OCI-LY7 (cell line): ENCODE measurements at places on chromosomes 7 and 10. TPM values are rescaled to one million over a fixed set of nuclear protein-coding genes. Genes with fewer than 3 reads are reported as not detected.

The GOLGA7B gene
- 0.08 and 0.15 TPM in 2 replicates for total RNA-seq

The CAMK2B gene
- total RNA-seq = 0.92 and 1.1 TPM in 2 replicates

The SHH gene
- total RNA-seq = not detected in 2 replicates

The SPACDR gene
- total RNA-seq = 2.4 and 3.7 TPM in 2 replicates

The WEE2 gene
- not detected in 2 replicates for total RNA-seq

The NPY4R gene
- not detected in 2 replicates for total RNA-seq

The SYT15 gene
- 1.5 and 2.1 TPM in 2 replicates for total RNA-seq

The POLR2J3 gene
- 62.8 and 63.7 TPM in 2 replicates for total RNA-seq

The CALCR gene
- total RNA-seq = not detected in 2 replicates

The CPA2 gene
- total RNA-seq = not detected in 2 replicates

The BRAT1 gene
- 42.2 and 44.7 TPM in 2 replicates for total RNA-seq

The TMEM213 gene
- total RNA-seq = not detected in 2 replicates

The PIP gene
- total RNA-seq = not detected in 2 replicates

The ELAPOR2 gene
- total RNA-seq = 8.6 and 13.2 TPM in 2 replicates

The CAV2 gene
- not detected in 2 replicates for total RNA-seq

The CALML3 gene
- not detected in 2 replicates for total RNA-seq

The CFAP58 gene
- total RNA-seq = 1.5 and 2.0 TPM in 2 replicates

The HTRA1 gene
- total RNA-seq = not detected in 2 replicates

The CAV1 gene
- 0.30 TPM in 1 of 2 replicates, not detected in the other for total RNA-seq

The CLDN4 gene
- 0.90 and 1.0 TPM in 2 replicates for total RNA-seq

The SLC39A12 gene
- not detected in 2 replicates for total RNA-seq

The NMT2 gene
- total RNA-seq = 0.72 and 1.0 TPM in 2 replicates

The FBXL13 gene
- 1.6 TPM in 2 replicates for total RNA-seq

The GLI3 gene
- total RNA-seq = not detected in 2 replicates

The DYNC1I1 gene
- not detected in 2 replicates for total RNA-seq

The WNT8B gene
- not detected in 2 replicates for total RNA-seq

The IL6 gene
- total RNA-seq = not detected in 2 replicates

The SEMA3A gene
- not detected in 2 replicates for total RNA-seq

The ZNF239 gene
- not detected in 2 replicates for total RNA-seq

The CADPS2 gene
- total RNA-seq = not detected in 2 replicates

The LRRC18 gene
- total RNA-seq = not detected in 2 replicates

The PLXNA4 gene
- total RNA-seq = not detected in 2 replicates

The CTTNBP2 gene
- total RNA-seq = not detected in 2 replicates

The SAP25 gene
- total RNA-seq = 12.7 and 14.0 TPM in 2 replicates

The RBP3 gene
- not detected in 2 replicates for total RNA-seq

The VAX1 gene
- total RNA-seq = not detected in 2 replicates

The PILRA gene
- 13.5 and 16.0 TPM in 2 replicates for total RNA-seq

The UNCX gene
- total RNA-seq = not detected in 2 replicates

The ADAM12 gene
- total RNA-seq = not detected in 2 replicates

The FKBP6 gene
- total RNA-seq = not detected in 2 replicates

The SMKR1 gene
- total RNA-seq = not detected in 2 replicates

The LRRC61 gene
- not detected in 2 replicates for total RNA-seq

The CDHR1 gene
- not detected in 2 replicates for total RNA-seq

The IL15RA gene
- 5.9 and 7.6 TPM in 2 replicates for total RNA-seq

The MCM7 gene
- 423 and 443 TPM in 2 replicates for total RNA-seq

The PDGFA gene
- not detected in 2 replicates for total RNA-seq

The NFKB2 gene
- 67.3 and 75.2 TPM in 2 replicates for total RNA-seq

The TFR2 gene
- total RNA-seq = 25.0 and 26.0 TPM in 2 replicates

The JCAD gene
- 0.04 TPM in 1 of 2 replicates, not detected in the other for total RNA-seq

The MDH2 gene
- 253 and 263 TPM in 2 replicates for total RNA-seq

The MYO1G gene
- 74.7 and 87.3 TPM in 2 replicates for total RNA-seq

The DNAJB9 gene
- 11.1 and 11.4 TPM in 2 replicates for total RNA-seq

The GPR26 gene
- total RNA-seq = not detected in 2 replicates

The ELOVL3 gene
- 0.48 TPM in 1 of 2 replicates, not detected in the other for total RNA-seq

The PON1 gene
- not detected in 2 replicates for total RNA-seq

The C10orf62 gene
- total RNA-seq = not detected in 2 replicates

The SPDYE1 gene
- total RNA-seq = not detected in 2 replicates

The HSPA14 gene
- total RNA-seq = 28.2 and 30.9 TPM in 2 replicates
